ENCODE measurements at places on chromosomes 4 and X.

GRCh38 chrX:153806999-153807575 is 12.6 kb downstream of the SSR4 start:
- DNase-seq = no peak

DNA sequence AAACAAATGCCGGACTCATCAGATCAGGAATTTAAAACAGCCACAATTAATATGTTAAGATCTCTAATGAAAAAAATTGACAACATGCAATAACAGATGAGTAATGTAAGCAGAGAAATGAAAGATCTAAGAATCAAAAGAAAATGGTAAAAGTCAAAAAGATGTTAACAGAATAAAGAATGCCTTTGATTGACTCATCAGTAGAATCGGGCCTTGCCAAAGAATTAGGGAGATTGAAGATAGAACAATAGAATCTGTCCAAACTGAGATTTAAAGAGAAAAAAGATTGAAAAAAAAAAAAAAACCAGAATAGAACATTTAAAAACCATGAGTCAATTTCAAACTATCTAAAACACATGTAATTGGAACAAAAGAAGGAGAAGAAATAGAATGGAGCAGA is 25.9 kb upstream of the GUCY1A1 start:
- DNase-seq = no peak

DNA sequence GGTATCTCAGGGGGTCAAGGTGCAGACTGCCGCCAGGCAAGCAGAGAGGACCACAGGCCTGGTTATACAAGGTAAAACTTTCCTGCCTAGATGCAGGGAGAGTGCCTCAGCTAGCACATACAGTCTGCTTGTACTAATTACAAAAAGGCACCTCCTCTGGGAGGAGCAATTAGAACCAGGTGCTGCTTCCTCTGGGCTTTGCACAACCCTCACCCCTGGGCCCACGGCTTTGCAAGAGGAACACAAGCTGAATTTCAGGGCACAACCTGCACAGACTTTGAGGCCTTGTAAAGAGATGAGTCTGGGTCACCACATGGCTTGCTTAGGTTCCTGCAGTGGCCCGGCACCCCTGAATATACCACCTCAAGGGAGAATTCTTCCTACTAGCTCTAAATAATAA is 9.2 kb upstream of the CITED1 start:
- DNase-seq = no peak

DNA sequence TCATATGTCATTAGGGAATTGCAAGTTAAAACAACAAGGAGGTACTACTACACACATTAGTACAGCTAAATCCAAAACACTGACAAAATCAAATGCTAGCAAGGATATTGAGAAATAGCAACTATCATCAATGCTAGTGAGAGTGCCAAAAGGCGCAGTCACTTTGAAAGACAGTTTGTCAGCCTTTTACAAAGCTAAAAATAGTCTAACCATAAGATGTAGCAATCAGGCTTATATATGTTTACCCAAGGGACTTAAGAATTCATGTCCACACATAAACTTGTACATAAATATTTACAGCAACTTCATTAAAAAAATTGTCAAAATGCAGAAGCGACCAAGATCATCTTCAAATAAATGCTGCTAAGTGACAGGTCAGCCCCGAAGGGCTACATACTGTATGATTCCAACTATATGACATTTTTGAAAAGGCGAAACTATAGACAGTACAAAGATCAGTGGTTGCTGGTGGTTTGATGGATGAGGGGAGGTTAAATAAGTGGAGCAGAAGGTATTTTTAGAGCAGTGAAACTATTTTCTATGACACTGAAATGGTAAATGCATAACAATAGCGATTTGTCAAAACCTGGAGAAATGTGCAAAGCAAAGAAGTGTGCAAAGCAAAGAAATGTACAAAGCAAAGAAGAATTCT is 704.8 kb downstream of the ARAP2 start:
- DNase-seq = no peak

GRCh38 chr4:24730256-24731001 is 64.9 kb upstream of the SOD3 start:
- DNase-seq = no peak

GRCh38 chr4:173761938-173762337 is 231.9 kb upstream of the HAND2 start:
- no peak for DNase-seq

DNA sequence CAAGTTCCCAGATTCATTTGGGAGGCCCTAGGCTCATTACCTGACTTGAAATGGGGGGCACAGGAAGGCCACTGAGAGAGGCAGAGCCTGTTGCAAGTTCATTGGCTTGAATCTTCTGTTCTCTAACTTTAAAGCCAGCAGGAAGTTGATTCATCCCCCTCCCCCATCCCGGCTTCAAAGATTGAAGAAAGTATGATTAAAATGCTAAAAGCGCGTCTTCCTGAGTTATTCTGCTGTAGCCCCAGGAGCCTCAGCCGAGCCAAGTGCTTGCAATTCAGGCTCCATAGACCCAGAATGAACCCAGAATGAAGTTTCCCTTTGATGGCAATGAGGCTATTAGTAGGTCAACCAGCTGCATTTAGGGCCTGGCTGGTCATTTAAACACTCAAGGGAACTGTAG is 14.7 kb downstream of the CHST7 start:
- no peak for DNase-seq

DNA sequence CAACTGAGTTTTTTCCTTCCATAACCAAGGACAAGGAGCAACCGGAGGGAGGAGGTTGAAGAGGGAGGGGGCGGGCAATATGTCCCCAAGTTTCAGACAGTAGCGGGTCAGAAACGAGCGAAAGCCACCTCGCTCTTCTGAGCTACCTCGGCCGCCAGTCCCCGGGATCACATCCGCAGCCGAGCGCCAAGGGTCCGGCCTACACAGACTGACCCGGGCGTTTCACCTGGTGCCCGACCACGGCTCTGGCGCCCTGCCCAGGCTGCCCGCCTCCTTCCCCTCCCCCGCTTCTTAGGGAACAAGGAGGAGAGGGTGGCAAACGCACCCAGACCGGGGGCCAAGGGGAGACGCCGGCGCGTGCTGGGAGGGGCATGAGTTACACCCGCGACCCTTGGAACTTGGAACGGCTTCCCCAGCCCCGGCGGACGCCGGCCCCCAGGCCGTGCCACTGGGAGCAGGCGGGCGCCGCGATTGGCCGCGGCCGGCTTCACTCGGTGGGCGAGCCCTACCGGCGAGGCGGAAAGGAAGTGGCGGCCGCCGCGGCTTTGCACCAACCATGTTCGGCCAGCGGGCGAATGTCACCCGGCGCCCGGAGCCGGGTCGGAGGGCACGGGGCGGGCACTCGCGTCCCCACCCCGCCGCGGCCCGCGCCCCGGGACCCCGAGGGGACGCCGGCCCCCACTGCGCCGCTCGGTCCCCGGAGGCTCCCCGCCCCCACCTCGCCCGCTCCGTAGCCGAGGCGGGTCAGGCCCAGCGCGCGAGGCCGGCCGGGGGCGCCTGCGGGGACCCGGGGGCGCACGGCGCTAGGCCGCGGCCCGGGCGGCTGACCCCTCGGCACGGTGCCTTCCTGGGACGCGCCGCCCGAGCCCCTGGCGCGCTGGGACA is 1.5 kb downstream of the IRF2 start:
- DNase-seq = peak; percentile 33

DNA sequence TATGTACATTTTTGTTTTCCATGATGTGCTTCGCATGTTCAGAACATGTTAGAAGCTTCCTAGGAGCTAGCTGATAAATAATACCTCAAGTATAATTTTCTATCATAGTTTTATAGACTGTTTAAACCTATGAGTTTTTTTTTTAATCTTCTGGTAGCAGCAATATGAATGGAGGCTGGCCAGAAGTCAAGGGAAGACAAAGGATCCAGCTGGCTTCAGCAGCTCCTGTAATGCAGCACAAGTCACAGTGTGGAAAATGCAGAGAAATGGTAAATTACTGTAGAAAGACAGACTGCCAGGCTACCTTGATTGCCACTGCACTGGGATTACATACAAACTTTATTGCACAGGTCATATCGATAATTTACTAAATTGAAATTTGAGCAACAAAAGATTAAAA is 537.9 kb downstream of the IQCM start:
- DNase-seq = no peak

- DNase-seq = no peak
Observed at GRCh38 chr4:186204103-186204559, 12.8 kb downstream of the CYP4V2 start.

GRCh38 chrX:119605464-119606279 is 552 bp downstream of the NKRF start:
- peak; percentile 29 for DNase-seq

DNA sequence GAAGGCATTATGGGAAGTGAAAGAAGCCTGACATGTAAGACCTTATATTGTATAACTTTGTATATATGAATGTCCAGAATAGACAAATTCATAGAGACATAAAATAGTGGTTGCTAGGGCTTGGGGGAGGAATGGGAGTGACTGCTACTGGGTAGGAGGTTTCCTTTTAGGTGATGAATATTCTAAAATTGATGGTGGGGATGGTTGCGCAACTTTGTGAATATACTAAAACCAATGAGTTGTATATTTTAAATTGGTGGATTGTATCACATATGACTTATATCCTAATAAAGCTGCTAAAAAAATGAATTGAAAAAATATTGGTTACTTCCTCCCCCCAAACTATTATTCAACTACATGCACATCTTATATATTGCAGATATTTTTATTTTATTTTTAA is 70.0 kb downstream of the UCHL1 start:
- no peak for DNase-seq

GRCh38 chrX:57313583-57314215 is 27.2 kb downstream of the FAAH2 start:
- DNase-seq = no peak

- no peak for DNase-seq
Observed at GRCh38 chr4:183399616-183400015, 44.8 kb upstream of the CDKN2AIP start.

GRCh38 chr4:91754716-91755115 is 549.0 kb upstream of the GRID2 start:
- no peak for DNase-seq

DNA sequence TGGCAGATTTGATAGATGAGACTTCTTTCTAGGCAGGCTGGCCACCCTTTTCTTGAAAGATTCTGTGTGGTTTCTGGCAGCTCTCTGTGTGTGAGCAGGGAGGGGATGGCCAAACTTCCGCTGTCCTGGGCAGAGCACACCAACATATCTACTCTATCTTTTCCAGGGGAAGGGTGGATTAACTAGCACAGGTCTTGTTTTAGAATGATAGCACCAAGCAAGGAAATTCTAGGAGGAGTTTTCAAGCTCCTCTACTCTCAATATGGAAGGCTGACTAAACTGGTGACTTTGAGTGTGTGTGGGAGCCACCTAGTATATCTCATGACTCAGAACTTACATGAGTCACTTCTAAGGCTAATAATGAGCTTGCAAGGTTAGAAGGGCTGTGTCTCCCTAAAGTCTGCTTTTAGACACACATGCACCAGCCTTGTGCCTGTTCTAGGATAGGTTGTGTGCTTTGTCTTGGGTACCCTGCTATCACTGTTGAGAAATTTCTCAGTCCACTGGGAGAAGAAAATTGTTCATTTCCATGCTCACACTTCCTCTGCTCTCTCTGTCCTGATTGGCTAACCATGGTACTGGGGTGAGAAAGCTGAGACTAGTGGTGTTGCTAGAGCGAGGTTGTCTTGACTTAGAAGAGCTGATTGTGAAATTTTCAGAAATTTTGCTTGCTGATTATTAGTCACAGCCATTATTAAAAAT is 72.9 kb downstream of the YIPF6 start:
- DNase-seq = no peak

GRCh38 chrX:123036401-123036800 is 147.7 kb upstream of the GRIA3 start:
- DNase-seq = no peak

- no peak for DNase-seq
Observed at GRCh38 chr4:7126981-7127380, 59.1 kb upstream of the GRPEL1 start.

DNA sequence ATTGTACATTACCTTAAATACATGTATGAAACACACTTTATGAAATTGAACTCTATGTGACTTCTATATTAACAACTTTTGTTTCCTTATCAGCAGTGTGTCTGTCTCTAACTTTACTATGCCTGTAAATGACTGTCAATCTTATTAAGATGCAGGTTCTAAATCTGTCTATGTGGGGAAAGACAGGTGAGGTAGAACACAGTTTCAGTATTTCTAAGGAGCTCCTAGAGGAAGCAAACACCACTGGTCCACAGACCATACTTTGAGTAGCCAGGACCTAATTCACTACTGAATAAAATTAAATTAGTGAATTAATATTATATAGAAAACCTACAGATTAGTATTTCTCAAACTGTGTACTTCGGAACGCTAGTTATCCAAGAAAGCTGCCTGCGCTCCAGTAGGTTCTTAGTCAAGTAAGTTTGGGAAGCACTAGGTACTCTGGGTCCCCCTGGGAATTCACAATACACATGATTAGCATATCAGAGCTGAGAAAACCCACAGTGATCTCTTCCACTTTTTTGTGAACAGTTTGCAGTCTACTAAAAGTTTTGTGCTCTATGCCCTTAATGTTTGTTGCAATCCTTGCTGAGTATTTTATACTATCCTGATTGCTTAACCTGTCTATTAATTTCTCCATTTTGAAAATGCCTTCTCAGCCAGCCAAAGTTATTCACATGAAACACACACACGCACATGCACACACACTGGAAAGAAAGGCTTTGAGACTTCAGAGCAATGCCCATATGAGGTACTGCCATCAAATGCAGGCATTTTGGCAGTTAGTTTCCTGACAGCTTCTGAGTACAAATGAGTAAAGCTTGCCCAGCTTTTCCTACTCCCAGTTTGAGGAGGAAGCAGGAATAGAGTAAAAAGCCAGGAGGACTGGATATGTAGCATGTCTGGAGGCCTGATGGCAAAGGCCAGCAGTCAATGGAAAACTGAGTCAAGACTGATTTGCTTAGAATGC is 133.6 kb upstream of the CPEB2 start:
- DNase-seq = no peak

DNA sequence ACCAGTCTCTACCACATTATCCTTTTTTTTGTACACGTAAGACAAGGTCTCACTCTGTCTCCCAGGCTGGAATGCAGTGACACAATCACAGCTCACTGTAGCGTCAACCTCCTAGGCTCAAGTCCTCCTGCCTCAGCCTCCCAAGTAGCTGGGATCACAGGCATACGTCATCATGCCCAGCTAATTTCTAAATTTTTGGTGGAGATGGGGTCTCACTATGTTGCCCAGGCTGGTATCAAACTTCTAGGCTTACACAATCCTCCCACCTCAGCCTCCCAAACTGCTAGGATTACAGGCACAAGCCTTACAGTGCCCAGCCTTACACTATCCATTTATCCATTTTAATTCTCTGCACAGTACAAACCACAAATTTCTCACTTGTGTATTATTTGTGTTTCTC is 58.0 kb downstream of the CLOCK start:
- DNase-seq = no peak

- DNase-seq = no peak
Observed at GRCh38 chr4:86484241-86484640, 109.9 kb upstream of the PTPN13 start.

GRCh38 chr4:46931981-46932380 is 22.9 kb upstream of the COX7B2 start:
- DNase-seq = no peak
